G401 (cell line): ENCODE measurements at places on chromosomes 6 and 20.

GRCh38 chr6:38612143-38612965, 27.4 kb downstream of the BTBD9 start:
- DNase-seq = no peak

- no peak for DNase-seq
Measured at GRCh38 chr20:22904386-22904785, 130.7 kb upstream of the SSTR4 start.

- DNase-seq = no peak
Measured at GRCh38 chr6:110064744-110065524, 86.8 kb downstream of the GPR6 start.

- peak; percentile 30 for DNase-seq
Measured at GRCh38 chr20:36461600-36462439, 79.5 kb upstream of the MYL9 start.

GRCh38 chr6:4088704-4089103, 9.8 kb upstream of the FAM217A start:
- no peak for DNase-seq

- DNase-seq = peak; percentile 100
Measured at GRCh38 chr6:89829472-89830169, at the start of gene CASP8AP2. TSS of gene CASP8AP2 (plus strand) at chr6:89829880.

DNA sequence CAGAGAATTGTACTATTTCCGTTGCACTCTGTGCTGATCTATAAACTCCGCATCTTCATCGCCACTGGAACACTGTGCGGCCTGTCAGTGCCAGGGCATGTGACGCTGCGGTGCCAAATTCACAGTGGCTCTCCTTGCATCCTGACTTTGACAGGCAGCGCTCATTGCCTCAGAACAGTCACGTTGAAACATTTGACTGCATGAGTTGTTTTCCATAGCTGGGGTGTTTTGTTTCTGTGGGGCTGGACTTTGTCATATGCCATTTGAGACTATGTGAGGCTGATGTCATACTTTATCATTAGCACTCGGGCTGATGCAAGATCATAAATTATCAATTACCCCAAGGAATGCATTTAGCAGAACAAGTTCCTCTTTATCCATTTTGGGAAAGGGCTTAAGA, 32.7 kb downstream of the CFAP61 start:
- peak; percentile 58 for DNase-seq

- DNase-seq = no peak
Measured at GRCh38 chr20:14418376-14418775, 81.0 kb upstream of the FLRT3 start.

- DNase-seq = no peak
Measured at GRCh38 chr6:32852018-32852843, 1.3 kb downstream of the TAP1 start.

GRCh38 chr20:19944772-19945459, 72.2 kb upstream of the NAA20 start:
- no peak for DNase-seq

GRCh38 chr6:130720076-130720715, 107.0 kb upstream of the SMLR1 start:
- no peak for DNase-seq

GRCh38 chr20:56924292-56925081, 295.4 kb downstream of the TFAP2C start:
- no peak for DNase-seq

DNA sequence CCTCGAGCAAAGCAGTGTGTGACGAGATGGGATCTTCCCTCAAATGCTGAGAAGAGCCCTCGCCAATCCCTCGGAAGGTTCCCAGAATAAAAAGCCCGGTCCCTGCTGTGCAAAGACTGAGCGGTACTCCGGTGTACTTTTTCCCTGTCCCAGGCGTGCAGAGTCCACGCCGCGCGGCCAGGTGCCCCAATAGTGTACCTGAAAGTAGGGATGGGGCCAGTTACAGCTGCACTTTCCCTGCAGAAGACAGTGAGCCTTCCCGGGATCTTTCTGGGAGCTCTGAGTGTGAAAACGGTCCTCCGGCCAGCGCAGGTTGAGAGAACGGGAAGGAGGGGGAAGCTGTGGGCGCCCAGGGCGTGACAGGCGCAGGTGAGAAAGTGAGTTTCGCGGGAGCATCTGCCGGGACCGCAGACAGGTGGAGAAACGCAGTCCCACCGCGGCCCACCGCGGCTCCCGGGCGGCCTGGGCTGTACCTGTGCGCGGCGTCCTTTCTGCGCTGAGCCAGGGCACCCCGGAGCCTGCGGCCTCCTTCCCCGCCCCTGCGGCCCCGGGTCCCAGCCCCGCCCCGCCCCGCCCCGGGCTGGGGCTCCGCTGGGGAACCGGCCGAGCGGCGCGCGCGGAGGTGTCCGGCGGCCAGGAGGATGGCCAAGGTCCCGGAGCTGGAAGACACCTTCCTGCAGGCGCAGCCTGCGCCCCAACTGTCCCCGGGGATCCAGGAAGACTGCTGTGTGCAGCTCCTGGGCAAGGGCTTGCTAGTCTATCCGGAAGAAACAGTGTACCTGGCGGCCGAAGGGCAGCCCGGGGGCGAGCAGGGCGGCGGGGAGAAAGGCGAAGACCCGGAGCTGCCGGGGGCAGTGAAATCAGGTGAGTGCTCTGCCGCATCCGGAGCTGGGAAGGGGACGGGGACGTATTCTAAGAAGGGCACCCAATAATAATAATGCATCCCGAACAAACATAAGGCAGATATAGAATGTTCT, at the start of gene RFX6:
Gene RFX6 (plus strand): TSS at position 608 of the 977 bp plus-strand sequence. CDS start 34 bp downstream, at position 642.
- no peak for DNase-seq

- no peak for DNase-seq
Measured at GRCh38 chr6:67639161-67639560, 995.9 kb upstream of the ADGRB3 start.

DNA sequence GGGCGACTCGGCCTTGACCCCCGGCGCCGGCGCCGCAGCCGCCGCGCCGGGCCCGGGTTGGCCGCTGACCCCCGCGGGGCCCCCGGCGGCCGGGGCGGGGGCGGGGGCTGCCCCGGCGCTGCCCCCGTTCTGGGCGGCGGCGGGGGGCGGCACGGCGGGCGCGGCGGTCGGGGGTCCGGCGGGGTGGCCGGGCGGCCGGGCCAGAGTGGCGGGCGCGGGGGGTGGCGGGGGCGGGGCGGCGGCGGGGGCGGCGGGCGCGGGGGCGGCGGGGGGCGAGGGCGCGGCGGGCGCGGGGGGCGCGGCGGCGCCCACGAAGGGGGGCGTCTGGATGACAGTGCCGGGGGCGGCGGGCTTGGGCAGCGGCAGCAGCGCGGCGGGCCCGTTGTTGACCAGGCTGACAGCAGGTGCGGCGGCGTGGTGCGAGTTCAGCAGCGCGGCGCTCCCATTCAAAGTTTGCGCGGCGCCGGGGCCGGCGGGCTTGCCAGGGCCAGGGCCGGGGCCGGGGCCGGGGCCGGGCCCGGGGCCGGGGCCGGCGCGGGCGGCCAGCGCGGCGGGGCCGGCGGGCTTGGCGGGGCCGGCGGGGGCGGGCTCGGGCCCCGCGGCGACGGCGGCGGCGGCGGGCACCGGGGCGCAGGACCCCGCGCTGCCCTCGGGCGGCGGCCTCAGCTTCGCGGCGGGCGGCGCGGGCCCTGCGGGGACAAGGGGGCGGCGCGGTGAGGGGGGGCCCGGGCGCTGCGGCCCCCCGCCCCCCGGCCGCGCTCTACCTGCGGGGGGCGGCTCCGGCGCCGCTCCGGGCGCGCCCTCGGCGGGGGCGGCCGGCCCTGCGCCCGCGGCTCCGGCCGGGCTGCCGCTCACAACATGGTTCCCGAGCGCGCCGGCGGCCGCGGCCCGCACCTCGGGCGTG, 659 bp downstream of the TAF4 start:
- no peak for DNase-seq

- no peak for DNase-seq
Measured at GRCh38 chr20:44172572-44172950, 14.4 kb downstream of the JPH2 start.

DNA sequence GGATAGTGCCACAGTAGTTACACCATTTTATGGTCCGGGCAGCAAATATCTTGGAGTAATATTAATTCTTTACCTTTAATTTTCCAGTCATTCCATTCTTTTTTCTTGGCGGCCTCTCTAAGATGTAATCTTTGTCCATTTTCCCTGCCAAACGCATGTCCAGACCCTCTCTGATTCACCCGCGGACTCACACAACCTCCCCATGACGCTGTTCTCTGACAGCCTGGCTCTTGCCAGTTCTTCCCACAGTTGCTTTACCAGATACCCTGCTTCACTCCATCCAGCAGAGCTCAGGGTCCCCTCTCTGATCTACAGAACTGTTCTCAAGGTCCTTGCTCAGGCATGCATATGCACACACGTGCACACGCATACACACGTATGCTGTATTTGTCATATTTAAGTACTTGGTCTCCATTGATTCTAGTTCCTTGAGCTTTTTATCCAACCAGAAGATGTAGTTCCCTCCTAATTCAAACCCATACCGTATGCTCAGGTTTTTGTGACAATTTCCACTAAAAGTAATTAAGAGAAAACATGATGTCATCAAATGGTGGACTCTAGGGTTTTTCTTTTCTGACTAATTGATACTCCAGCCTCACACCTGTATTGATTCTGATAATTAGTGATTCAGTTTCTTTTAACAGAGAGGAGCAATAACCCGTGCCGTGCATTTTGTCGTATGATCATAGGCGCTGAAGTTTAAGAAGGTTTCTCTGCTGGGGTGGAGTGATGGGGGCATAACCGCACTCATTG, 10.0 kb downstream of the BPHL start:
- no peak for DNase-seq

DNA sequence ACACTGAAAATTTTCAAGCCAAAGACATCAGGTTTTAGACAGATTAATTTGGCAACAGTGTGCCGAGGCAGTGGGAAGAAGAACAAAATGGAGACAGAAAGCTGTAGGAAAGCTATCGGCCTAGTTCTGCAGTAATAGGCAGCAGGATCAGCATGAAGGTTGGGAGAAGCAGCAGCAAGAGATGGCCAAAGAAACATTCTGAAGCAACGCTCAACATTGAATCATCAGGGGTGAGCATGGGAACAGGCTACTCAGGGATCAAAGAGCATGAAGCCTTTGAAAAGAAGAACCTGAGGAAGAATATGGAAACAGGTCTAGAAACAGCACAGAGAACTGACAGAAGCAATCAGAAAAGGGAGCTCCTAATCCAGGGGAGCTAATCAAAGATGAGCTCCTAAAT, 7.1 kb upstream of the DST start:
- DNase-seq = no peak

DNA sequence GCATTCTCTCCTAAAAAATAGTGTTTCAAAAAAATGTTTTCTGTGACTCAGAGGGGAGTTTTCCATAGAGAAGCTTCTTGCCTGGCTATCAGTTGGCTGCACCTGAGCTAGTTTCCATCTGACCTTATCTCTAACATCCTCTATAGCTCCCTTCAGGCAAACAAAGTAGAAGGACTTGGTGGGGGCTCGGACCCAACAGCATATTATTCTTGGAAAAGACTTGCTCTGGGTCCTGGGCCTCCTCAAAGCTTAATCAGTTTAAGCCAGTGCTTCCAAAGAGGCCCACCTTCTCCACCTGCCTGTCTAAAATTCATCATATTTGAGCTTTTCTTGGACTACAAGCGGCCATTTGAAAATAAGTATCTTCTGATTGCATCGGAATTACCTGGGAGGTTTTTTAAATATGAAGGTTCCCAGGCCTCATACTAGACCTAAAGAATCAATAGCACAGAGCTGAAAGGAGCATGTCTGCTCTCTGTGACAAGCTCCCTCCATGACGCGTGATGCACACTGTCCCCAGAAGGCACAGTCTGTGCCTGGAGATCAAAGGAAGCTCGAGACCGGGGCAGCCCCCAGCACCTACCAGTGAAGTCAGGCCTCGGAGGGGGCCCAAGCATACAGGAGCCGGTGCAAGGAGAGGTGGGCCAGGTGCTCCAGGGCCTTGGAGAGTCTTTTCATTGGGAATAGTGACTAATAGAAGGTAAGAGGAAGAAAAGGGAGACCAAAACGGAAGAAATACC, 80.6 kb upstream of the HIVEP1 start:
- DNase-seq = no peak

DNA sequence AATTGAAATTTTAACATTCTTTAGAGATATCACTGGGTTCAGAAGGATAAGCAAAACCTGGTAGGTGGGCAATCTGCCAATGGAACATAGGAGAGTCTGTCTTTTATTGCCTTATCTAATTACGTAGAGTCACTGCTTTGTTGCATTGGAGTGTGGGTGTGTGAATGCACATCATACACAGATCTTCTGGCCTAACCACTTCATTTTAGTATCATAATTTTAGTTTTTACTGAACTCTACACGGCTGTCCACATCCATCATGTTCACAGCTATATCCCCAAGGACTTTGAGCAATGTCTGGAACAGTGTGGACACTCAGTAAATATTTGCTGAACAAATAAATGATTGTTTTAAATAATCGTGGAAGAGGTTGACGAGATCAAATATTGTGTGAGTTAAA, 104.6 kb upstream of the AKIRIN2 start:
- DNase-seq = no peak

- DNase-seq = no peak
Measured at GRCh38 chr6:41224800-41225199, 3.3 kb upstream of the TREML4 start.

- DNase-seq = no peak
Measured at GRCh38 chr6:170134471-170135440, 156.1 kb downstream of the DLL1 start.

GRCh38 chr6:7996538-7997111, 67.6 kb downstream of the BLOC1S5 start:
- DNase-seq = no peak

DNA sequence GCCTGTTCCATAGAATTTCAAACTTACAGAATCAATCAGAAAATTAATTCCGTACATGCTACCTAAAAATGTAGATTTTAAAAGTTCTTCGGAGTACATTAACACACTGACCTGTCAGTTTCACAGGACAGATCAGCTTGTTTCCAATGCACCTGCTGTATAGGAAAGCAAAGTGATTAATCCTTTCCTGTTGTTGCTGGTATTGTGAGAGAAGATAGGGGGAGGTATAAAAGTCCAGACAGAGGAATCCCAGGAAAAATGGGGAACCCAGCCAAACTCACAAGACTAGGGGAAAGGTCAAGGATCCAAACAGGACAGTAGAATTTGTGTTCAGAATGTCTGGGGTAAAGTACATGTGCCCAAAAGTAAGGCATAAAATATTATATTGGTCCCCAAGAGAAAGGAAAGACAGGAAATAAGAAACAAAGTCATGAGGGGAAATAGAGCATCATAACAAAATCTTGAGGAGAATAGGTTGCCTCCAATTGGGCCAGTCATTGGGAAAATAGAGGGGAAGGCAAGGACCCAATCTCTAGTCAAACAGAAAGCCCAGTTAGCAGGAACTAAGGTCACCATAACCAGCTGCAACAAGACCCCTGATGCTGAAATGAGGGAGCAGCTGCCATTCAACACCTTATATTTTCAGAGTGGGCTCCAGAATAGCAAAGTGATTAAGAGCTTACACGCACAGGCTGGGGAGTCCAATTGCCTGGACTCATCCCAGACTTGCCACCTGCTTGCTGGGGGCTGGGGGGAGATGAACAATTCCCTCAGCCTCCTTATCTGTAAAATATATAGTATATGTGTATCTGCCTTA, 10.3 kb downstream of the FILIP1 start:
- DNase-seq = no peak

GRCh38 chr6:139186242-139186641, 51.4 kb downstream of the HECA start:
- no peak for DNase-seq

- no peak for DNase-seq
Measured at GRCh38 chr6:42168650-42169049, 4.5 kb upstream of the GUCA1A start.
